Esophagus squamous epithelium (tissue), 5 donors: ENCODE measurements at places on chromosomes 7 and 10.

- DNase-seq, result no peak
These were observed 82.0 kb upstream of the GTF2IRD1 start for GRCh38 chr7:74371381-74372341.

DNA sequence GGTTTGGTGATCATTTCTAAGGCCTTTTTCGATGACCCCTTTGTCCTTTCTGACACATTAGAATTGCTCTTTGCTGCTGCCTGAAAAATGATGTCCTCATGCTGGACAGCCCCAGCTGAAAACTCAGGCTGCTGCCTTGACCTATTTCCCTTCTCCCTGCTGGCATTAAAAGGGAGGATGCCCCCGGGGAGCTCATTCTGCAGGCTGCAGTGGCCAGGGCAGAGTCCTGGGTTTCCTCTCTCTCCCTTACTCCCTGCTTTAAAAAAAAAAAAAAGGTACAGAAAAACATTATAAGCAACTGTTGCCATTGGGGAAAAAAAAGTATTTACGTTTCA, 35.4 kb downstream of the LRRC4 start:
- no peak for DNase-seq

DNA sequence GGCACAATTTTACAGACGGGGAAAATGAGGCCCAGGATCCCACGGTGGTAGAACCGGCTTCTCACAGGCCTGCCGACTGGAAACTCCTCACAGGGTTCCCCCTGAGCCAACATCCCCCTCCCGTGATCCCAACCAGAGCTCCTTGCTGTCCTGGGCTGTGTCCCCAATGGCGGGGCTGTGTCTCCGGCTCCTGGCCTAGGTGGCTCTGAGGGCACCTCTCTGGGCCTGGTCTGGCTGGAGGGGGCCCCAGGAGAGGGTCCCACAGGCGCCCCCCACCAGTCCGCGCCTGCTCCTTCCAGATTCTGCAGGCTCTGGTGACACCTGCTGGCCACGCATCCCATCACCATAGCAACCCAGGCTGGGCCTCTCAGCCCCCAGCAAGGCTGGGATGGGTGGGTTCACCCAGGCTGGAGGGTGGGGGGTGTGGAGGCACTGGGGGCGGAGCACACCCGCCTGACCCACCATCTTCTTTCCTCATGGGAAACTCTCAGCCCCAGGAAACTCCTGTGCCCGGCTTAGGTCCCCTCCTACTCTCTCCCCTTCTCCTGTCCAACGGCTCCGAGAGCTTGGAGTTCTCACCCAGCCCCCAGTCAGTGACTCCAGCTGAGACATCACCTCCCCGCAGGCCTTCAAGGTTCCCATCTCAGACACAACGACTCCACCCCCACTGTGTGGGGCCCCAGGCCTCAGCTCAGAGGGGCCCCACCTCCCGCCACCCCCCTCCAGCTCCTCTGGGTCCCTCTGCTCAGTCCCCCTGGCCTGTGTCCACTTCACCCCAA, 27.1 kb upstream of the TNRC18 start:
- no peak for DNase-seq

DNA sequence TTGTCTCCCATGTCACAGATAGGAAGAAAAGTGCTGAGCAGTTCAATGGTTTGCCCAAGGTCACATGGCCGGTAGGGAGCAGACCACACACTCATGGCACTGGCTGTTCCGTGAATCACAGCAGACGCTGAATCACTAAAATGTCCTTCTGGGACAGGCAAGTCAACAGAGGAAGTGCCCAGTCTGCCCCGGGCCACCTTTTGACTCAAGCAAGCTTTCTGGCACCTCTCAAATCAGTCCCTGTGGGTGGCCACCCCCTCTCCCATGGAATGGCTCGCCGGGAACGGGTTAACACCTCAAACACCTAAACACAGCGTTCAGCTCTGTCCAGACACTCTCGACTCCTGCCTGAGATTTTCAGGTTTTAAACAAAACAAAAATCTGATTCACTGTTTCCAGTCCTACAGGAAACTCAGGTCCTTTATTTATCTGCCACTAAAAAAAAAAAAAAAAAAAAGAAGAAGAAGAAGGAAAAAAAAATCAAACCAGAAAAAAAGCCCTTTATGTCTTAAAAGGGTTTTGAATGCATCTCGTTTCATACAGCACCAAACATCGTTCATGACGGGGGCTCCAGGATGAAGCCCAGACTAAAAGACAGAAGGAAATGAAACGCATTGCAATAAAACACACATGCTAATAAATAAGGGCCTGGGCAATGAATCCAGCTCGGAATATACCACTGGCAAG, 15.5 kb downstream of the CARD11 start:
- DNase-seq, result no peak

GRCh38 chr7:189719-190118, 2.7 kb upstream of the FAM20C start:
- DNase-seq, result no peak

DNA sequence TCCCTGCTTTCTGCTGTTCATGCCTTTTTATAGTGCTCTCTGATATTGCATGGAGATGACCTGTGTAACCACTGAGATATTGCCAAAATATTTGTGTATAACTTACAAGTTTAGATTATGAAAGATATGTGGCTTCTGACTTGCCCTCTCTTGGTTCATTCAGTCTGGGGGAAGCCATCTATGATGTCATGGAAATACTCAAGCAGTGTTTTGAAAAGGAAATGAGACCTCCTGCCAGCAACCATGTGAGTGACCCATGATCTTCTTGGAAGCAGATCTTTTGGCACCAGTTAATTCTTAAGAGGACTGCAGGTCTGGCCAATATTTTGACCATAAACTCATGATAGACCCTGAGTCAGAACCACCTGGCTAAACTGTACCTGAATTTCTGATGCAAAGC, 183.0 kb downstream of the THSD7A start:
- no peak for DNase-seq

- DNase-seq, result no peak
These were observed 360.4 kb upstream of the SHH start for GRCh38 chr7:156172638-156173037.
